ENCODE measurements at places on chromosomes 7 and 10.

DNA sequence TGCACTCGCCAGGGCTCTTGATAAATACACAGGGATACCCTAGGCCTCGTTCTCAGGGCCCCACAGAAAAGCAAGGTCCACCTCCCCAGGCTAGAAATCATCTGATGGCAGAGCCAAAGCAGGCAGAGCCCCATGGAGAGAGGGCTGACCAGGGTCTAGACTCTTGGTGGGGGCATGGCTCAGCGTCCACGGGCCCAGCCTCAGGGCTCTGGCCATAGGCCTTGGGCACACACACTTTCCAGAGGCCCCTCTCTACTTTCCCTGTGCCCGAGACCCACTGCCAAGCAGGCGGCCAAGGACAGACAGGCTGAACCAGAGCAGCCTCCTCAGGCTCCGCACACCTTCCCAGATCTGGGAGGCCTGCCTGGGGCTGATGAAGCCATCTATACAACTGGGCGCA lies 64.8 kb downstream of the FAM53B start:
- no peak for DNase-seq

DNA sequence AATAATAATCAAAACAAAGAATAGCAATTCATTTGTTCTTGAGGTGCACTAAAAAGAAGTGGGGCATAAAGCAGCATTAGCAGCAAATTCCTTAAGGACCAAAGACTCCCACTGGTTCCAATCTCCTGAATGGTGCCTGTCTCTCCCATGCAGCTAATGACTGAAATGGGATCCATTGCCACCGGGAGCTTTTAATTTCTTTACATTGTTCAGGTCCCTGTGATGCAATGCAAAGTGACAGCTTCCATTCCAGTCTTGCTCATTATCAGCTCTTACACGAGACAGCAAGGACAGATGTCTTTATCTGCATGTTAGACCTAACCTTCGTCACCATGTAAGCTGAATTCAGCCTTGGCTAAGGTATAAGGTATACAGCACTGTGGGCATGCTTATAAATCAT lies 148.1 kb downstream of the POU6F2 start:
- no peak for DNase-seq

- DNase-seq = peak; percentile 47
Observed at GRCh38 chr7:2924866-2925840, 81.0 kb upstream of the GNA12 start.

DNA sequence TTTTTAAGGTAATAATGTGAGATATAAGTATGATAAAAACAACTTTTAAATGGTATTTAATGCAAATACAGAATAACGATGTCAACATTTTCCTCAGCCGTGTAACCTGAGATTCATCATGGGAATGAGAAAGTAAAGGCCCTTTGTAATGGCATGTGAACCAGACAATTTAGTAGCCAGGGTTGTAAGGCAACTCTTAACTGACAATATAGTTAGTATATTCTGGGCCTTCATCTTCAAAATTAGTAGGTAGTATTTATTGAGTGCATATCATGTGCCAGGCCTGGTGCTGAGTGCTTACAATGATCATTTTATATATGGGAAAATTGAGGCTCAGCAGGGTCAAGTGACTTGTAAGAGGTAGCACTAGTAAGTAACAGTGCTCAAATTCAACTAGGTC lies 10.6 kb downstream of the LSM8 start:
- no peak for DNase-seq

DNA sequence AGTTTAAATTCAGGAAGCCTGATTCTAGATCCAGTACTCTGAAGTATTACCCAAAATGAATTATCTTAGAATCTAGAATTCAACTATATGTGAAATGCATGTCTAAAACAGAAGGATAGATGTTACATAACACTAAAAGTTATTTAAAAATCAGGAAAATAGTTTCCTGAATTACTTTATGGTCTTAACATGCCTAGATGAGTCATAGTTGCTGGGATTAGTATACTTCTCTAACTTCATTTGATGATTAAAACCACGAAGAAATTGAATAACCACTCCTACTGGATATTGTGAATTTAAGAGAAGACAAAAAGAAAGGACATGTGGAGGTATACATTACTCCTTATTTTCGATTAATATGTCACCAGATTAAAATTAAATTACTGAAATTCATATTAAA lies 65.5 kb downstream of the ATAD1 start:
- DNase-seq = no peak

DNA sequence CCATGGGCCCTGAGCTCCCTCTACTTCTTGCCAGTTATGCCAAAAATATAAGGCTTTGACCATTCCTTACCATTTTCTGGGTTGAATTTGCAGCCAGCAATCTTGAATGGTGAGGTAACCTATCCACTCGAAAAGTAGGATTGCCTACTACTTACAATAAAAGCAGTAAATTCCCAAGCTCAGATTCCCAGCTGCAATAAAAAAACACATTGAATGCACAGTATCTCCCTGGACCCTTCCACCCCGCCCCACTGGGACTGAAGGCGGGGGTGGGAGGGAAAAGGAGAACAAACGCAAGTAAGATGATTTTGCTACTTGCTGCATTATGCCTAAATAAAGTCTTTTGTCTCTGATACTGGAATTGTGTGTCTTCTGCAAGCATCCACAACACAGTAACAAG lies 301.9 kb downstream of the HGF start:
- no peak for DNase-seq

- no peak for DNase-seq
Observed at GRCh38 chr10:70769121-70769520, 16.1 kb downstream of the TBATA start.

DNA sequence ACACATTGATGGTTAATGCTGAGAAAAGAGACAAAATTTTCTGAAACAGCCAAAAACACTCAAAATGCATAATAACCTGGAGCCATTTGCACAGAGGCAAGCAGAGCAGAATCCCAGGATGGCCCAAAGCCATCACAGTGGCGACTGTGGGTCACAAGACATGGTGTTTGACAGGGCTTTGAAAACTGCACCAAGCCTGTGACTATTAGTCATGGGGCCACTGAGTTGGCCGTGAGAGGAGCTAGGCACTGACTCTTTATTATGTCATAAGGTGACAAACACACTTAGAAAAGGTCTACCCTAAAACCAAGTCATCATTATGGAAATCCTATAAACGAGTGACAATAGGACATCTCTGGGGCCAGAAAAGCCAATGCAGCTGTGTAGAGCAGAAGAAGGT lies 23.9 kb downstream of the DRGX start:
- no peak for DNase-seq

- peak; percentile 59 for DNase-seq
Observed at GRCh38 chr7:153858355-153858754, 193.8 kb upstream of the DPP6 start.

DNA sequence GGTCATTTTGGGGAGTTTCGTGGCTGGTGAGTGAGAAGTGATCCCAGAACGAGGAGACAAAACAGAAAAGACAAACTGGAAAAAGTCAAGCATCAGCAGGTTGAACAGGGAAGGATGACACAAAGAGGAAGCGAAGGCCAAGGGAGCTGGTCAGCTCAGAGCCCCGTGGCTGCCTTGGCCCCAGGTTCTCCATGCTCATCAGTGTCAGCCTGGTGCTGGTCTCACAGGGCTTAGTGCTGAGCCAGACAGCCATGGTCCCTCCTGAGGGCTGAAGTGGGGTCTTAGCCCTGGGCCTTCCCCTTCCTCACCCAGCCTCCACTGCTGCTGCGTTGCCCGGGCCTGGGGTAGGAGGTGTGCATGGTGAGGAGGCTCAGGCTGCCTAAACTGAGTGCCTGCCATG lies 183.6 kb downstream of the PFKFB3 start:
- no peak for DNase-seq

DNA sequence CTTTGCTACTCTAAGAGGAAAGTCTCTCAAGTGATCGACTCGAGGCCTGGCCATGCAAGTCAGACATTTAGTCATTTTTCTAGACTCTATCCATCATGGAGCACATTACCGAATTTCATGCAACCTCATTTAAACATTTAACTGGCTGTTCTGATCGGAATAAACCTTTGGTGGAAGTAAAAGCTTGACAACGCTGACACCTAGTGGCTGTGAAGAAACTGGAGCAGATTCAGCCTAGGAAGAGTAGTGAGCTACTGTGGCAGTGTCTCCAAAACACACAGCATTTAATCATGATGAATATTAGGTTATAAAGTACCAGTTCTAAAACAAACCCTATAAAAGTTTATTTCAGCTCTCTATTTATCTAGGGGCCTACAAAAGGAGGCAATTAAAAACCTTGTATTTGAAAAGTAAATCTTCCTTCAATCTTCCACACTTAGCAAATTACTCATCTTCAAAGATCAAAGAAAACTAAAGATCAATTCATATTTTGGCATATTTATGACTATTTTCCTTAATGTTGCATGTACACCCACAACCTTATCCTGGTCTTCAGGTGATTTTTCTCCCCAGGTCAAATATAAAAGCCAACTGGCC lies 175.0 kb downstream of the CTNNA3 start:
- DNase-seq = peak; percentile 47

All from muscle of back (tissue), 13 donors.